ACHN (cell line): ENCODE measurements at places on chromosomes 3 and 15.

DNA sequence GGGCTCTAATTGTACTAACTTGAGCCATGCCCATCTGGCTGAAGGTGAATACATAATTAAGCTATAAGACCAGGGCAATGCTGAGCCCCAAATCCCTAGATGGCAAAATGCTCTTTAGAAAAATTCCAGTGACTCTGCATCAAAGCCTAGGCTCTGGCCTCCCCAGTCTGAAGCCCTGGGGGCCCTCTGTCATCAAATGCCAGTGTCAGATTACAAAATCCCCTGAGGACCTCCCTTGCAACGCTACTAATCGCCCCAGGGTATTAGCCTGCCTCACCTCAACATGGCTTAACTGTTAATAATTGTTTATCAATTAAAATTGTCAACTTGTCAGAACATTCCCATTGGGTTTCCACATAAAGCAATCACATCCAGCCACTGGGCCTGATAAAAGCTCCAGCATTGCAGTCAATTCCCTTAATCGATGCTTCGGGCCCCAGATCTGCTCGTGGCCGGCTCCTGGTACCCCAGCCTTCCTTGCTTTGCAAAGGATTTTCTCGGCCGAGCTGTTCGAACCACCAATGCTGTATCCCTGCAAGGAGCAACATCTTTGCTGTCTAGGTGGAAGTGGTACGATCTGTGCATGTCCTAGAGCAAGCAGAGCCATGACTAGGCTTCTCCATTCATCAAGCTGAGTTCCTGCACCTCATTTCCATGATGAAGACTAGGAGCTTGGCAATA, 151.7 kb downstream of the MEGF11 start:
- no peak for DNase-seq

DNA sequence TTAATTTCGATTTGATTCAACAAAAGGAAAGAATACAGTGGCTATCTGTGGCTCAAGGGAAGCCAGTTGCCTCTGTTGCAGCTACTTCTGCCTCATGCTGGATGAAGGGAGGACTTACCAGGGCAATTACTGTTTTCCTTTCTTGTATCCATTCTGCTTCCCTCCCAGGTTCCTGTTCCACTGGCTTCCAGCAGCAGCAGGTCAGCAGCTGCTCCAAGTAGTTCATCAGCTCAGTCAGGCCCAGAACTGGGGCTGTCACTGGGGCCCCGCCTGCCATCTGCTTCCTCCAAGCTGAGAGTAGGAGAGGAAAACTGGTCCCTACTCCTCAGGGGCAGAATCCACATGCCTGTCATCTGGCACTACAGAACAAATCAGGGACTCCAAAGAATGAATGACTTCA, 48.6 kb upstream of the ULK4 start:
- no peak for DNase-seq

DNA sequence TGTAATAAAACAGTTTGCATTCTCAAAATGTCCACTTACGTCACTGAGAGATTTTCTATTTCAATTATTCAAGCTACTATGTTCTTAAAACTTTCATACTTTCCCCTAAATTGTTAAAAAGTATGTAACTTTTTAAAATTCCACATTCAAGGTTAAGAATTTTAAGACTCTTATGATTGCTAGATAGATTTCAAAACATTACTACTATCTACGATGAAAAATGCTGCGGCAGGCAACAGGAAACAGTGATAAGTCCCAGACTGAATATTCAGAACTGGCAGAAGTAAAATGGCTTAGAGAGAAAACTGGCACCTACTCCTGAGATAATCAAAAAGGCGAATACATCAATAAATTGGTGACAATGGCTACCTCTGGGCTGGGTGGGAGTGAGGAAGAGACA, 16.2 kb downstream of the ATP13A3 start:
- no peak for DNase-seq

GRCh38 chr3:56616478-56617006, 59.6 kb downstream of the CCDC66 start:
- DNase-seq = no peak

DNA sequence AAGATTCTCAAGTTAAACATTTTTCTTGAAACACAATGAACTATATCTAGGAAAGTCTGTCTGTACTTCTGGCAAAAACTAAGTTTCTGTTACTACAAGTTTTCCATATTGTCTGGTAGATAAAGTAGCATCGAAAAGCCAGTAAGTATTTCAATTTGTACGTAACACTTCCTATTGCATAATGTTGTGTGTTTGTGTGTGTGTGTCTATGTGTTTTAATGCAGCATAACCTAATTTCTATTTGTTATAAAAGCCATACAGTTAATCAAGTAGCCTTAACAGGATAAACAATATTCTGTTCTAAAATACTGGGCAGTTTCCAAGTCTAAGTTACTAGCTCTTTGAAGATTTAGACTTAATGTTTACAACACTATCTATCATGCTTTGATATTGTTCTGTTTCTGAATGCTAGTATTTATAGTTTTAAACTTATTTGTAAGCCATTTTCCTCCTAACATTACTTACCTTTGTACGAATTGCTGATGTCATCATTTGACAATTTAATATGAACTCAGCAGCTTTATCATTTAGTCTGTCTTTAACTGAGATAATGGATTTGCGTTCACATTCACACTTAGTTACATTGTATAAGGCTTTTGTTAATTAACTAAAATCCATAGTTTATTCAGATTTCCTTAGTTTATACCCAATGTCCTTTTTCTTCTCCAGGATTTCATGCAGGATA, 163.9 kb downstream of the CBLB start:
- DNase-seq = no peak

GRCh38 chr3:168495932-168496331, 400.2 kb upstream of the GOLIM4 start:
- no peak for DNase-seq

DNA sequence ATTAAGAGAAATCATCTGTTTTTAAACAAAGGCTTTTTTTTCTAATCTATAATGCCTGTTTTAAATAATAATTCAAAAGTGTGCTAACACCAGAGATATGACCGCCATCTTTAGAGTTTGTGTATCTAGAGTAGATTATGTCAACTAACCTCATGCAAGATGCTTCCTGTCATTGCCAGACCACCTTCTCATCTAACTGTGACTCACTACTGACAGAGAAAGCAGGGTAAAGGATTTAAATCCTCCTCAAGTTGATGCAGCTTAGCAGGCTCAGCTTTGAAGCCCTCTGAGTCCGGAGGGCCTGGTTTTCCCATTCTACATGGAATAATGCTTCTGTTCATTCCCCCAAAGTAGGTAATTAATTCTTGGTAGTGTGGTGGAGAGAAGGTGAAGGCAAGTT, 108.5 kb downstream of the ECT2 start:
- no peak for DNase-seq

DNA sequence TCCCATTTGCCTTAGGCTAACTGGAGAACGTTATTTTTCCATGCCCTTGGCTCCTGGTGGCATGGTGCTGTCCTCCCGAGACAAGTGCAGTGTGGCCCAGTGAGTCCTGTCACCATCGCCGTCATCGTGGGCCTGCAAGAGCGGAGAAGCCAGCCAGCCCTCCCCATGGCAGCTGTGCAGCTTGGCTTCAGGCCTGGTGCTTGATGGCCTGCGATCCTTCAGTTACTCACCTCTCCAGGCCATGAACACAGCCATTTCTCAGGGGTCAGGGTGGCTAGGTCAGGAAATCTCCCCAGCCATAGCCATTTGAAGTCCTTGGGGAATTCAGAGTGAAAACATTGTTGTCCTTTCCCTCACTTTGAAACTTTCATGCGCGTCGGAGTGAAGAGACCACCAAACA, 189.0 kb upstream of the RGMA start:
- DNase-seq = no peak

- DNase-seq = no peak
Observed at GRCh38 chr15:68993276-68993675, 21.2 kb upstream of the NOX5 start.

DNA sequence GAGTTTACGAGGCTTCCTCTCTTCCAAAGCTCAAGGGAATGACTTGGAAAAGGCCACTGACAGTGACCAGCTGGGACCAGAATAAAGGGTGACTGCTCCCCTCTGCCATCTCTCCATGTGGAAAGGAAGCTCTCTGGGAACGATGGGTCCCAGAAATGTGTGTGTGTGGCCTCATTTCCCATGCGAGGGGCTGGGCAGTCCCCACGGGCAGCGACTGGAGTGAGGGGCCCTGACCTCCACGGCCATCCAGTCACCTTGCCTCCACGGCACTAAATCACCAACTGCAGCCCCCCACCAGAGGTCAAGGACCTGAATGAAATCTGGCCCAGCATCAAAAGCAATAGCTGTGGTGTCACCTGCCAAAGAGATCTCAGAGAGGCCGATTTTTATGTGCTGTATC, 29.6 kb downstream of the RGMA start:
- DNase-seq = no peak

DNA sequence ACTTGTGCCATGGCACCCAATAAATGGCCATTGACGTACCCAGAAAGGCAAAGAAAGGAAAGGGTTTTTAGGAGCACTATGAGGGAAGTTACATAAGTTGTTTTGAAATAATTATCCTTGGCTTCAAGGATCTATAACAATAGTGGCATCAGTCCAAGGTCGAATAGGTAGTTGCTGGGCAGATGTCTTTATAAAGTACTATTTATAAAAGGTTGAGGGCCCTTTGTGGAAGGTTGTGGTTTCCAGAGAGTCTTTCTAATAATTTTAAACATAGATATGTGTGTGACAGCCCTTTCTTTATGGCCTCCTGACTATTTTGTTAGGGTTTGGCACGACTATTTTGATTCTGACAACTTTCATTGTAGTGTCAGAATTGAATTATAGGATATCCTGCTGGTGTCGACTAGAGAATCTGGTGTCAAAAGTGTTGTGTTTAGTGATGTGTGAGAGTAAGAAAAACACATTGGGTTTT, 260.5 kb downstream of the PYDC2 start:
- DNase-seq = no peak

GRCh38 chr15:100833417-100834389, 45.9 kb upstream of the ALDH1A3 start:
- DNase-seq = no peak

DNA sequence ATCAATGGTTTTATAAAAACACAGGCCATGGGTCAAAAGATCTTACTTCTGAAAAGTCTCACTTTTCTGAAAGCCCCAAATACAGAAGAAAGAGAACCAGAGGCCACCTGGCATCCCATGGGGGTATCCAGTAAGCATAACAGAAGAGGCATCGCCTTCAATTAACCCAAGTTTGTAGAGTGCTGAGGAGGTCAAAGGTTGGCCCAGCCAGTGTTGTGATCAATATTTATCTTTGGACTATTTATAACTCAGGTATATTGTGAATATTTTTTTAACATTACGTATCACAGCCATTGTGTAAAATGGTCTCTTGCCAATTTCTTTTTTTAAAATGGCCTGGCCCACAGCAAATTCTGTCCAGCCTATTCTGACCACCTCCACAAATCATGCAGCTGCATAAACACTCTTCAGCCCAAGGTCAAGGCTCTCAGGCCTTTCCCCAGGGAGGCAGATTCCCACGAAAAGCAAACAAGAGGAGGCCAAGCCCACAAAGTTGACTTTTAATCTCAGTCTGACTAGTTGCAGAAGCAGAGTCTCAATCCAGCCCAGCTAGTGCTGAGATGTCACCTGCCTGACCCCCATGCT, 26.2 kb upstream of the SPTBN5 start:
- DNase-seq = no peak

DNA sequence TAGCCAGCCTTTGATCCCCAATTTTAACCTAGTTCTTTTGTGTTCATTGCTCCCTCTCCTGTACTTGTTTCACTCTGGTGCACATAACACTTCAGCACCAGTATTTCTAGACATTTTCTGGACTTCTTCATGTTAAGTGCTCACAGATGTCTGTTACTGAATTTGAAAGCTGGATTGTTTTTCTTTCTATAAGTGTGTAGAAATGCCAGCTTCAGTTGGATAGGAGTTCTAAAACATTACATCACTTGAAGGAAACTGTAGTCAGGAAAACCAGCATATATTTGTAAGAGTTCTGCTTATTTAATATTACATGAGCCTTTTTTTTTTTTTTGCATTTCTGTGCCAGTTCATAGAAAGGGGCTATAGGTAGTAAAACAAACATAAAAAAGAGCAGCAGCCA, 21.6 kb downstream of the QTRT2 start:
- no peak for DNase-seq

GRCh38 chr3:24854748-24855147, 360.1 kb upstream of the THRB start:
- no peak for DNase-seq

DNA sequence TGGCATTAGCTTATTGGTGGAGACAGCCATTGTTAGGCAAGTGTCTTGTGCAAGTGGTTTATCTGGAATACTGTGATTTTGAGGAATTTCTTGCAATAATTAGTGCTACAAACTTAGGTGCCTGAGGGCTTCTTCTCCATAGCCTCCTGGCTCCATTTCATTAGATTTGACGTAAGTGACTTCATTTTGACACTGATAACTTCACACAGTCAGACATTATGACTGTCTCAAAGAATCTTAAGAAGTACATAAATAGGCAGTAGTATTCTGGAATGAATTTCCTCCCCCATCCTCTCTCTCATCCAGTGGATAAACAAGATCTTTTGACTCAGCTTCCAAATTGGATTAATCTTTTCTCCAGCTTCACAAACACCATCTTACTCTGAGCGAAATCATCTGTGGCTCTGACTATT, 19.0 kb downstream of the ARL14 start:
- DNase-seq = no peak

- DNase-seq = no peak
Observed at GRCh38 chr15:100032358-100033085, 299.3 kb upstream of the LYSMD4 start.

GRCh38 chr3:188446766-188447165, 292.8 kb downstream of the LPP start:
- DNase-seq = no peak

- no peak for DNase-seq
Observed at GRCh38 chr3:65356331-65357248, 668.8 kb upstream of the ADAMTS9 start.

GRCh38 chr3:50714946-50715345, 40.2 kb downstream of the DOCK3 start:
- no peak for DNase-seq

- DNase-seq = no peak
Observed at GRCh38 chr3:123340336-123340735, 108.6 kb downstream of the ADCY5 start.

- no peak for DNase-seq
Observed at GRCh38 chr3:14491396-14492190, 48.5 kb downstream of the GRIP2 start.

DNA sequence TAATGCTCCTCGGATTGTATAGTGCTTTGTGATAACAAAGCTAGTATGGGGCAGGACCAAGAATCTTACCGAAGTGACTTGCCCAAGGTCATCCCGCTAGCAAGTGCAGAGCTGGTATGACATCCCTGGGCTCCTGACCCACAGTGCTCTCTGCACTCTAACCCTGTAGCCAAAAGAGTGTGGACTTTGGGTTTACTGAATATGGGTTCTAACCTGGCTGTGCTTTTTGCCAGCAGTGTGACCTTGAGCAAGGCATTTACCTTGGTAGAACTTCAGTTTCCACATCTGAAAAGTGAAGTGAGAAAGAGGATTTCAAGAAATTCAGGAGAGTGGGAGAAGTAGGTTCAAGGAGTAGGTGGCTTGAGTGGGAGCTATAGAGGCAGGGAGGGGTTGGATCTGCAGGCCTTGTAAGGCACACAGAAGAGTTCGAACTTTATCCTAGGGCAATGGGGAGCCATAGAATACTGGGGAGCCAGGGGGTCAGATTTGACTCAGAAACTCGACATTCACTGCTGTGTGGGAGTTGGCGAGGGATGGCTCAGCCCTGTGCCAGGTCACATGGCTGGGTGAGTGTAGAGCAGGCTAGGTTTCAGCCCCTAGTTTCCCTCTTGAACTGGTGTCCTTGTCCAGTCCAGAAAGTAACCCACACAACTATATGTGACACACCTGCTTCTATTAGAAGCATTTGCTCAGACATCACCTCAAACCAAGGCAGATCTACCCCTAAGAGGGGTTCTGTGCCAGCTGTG, 91.9 kb downstream of the RPLP1 start:
- DNase-seq = no peak
